Trophoblast cell (in vitro differentiated cells and primary cell): ENCODE measurements at places on chromosomes 2 and 18.
A peak's percentile ranks its signal among the peaks of the same experiment; 100 is the strongest.

DNA sequence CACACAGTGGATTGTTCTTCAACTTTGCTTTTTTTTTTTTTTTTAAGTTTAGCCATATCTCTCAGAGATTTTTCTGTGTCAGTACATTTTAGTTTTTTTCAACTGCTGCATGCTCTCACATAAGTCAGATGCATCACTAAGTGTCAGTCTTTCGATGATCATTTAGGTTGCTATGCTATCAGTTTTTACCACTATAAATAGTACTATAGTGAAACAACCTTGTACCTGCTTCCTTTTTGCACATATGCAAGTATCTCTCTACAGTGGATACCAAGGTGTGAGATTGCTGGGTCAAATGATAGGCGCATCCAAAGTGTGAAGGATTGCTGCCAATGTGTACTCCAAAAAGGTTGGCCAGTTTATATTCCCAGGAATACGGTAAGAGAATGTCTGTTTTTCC is 33.5 kb upstream of the MAP4K3 start:
- DNase-seq = no peak

- DNase-seq = no peak
These were observed 13.3 kb upstream of the GALNT14 start for GRCh38 chr2:31151501-31151900.

DNA sequence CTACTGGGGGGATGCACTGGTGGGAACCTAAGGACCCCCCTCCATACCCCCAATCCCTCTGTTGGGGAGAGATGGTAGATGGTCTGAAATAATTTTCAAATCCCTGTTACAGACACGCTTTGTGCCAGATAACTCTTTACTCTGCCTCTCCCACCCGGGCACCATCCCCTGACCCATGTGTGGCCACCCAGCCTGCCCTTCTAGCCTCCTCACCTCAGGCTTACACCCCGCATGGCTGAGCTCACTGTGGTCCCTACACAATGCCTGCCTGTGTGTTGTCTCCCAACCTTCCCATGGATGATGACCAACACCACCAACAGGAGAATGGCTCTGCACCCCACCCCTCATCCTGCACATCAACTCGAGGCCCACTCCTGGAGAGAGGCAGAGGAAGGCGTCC is 15.0 kb downstream of the SPEG start:
- no peak for DNase-seq

GRCh38 chr2:194495046-194495445 is 1162.0 kb upstream of the SLC39A10 start:
- no peak for DNase-seq

DNA sequence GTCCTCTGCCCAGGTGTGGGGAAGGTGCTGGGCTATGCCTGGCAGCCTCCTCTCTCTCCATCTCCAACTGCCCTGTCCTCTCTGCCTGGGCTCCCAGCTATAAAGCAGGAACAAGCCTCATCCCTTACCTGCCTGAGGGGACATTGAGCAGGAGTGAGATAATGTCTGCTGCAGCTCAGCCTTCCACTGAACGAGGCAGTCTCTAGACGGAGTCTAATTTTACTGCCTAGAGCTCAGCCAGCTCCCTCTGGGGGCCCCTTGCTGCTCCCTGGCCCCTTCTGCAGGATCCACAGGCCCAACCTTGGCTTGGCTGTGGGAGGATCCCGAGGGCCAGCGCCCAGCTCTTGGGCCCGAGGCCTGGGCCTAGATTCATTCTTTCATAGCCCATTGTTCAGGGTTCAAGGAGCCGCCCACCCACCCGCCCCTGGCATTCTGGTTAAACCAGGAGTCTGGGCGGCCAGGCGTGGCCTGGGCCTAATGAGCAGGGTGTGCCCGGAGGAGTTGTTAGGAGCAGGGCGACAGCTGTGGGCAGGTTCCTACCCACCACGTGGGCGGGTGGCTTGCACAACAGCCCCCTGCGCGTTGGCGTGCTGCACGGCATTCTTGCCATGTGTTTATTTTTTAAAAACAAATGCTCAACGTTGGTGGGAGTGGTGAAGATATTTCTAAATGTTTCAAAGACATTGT is 44.6 kb downstream of the FOSL2 start:
- DNase-seq = peak; percentile 81

DNA sequence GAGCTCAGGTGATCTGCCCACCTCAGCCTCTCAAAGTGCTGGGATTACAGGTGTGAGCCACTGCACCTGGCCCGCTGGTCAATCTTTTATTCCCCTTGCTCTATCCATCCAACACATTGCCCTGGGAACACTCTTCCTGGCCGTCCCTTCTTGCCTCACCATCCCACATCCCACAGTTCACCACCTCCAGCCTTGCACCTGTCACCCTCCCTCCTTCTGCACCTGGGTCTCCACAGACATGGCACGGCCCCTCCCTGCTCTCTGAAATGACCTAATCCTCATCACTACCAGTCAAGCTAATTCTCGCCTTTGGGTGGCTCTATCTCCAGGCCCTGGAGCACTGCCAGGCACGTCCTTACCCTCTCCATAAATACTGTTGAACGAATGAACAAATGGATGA is 116.9 kb upstream of the TEX51 start:
- DNase-seq = no peak

DNA sequence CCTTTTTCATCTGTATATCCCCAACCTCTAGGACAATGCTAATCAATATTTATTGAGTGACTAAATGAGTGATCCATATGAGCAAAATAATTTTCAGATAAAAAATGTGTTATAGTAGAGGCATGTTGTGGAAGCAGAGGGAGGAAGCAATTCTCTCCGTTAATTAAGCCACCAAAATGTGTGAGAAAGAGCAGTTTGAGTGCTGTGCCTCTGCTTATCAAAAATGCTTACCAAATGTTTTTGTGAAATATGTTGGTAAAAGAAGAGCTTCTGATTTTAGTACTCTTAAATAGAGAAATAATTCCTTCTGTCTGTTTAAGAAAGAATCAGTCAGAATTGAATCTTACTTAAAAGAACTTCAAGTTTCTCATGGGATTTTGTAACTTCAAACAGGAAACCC is 90.3 kb downstream of the DTNA start:
- no peak for DNase-seq

- DNase-seq = no peak
These were observed 63.6 kb upstream of the HDAC4 start for GRCh38 chr2:239464166-239465016.

- no peak for DNase-seq
These were observed 177.8 kb downstream of the TXNL1 start for GRCh38 chr18:56460581-56460980.

DNA sequence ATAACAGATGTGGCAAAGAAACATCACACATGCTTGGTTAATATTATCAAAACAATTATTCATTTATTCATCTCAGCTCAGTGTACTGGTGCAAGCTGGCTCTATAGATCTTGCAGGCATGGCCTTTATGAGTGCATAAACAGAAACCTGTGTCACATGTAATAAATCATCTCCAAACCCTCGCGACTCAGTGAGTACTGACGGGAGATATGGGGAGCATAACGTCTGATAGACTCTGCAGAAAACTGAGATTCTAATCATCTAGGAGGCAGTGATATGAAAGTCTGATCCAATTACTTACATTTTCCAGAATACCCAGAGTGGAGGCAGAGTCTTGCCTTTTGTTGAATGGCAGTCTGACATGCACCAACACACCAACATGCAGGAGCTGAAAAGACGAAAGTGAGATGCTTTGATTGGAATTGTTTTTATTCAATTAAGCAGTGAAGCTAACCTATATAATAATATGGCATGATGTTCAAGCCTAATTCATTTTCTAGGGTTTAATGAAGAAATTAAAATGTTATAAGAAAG is 416.8 kb downstream of the RNF144A start:
- no peak for DNase-seq

DNA sequence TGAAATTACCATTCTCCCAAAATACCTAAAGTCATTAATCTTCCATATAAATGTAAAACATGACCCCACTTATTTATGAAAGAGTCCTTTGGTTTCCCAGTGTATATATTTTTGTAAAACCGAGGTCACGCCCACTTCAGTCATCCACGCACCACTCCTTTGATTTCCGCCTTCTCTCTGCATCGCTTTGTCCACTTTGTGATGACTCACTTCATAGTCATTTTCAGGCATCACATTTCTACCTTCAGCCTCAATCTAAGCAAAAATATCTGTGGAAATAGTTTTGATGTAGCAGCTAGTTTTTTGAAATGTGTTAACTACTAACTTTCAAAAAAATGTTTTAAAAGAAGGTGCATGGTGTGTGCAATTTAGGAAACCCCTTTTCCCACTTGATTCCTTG is 793.5 kb upstream of the SOX11 start:
- peak; percentile 49 for DNase-seq
